Effector CD4-positive, alpha-beta T cell (primary cell): ENCODE measurements at places on chromosomes 4 and X.

DNA sequence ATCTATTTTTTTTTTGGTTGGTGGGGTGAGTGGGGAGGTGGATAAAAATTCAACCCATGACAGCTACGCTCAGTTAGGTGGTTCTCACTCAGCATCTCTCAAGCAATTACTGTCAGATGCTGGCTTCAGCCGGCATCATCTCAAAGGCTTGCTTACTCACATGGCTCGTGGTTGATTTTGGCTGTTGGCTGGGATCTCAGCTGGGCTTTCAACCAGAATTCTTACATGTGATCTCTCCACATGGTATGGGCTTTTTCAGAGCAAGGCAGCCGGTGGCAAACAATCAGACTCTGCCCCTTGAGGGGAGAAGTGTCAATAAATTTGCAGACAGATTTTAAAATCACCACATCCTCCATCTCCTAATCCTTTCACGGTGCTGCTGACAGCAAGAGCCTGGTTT lies 47.2 kb downstream of the SLC34A2 start:
- DNase-seq: no peak

GRCh38 chrX:69066021-69066757 lies 99.1 kb downstream of the PJA1 start:
- no peak for DNase-seq

DNA sequence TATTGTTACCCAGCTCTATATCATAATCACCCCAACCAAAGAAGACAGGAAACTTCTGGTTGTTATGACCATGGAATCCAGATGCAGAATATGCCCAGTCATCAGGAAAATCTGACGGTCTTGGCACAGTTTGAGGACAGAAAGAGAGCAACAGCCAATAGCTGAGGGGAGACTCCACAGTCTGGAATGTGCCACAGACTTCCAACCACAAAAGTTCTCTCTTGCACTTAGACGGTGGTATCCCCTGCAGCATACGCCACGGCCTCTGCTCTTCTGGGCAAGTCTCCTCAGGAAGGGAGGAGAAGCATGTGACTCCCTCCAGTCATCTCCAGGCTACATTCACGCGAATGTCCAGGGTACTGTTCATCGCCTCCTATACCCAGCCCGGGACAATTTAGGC lies 18.4 kb downstream of the ZNF827 start:
- no peak for DNase-seq

DNA sequence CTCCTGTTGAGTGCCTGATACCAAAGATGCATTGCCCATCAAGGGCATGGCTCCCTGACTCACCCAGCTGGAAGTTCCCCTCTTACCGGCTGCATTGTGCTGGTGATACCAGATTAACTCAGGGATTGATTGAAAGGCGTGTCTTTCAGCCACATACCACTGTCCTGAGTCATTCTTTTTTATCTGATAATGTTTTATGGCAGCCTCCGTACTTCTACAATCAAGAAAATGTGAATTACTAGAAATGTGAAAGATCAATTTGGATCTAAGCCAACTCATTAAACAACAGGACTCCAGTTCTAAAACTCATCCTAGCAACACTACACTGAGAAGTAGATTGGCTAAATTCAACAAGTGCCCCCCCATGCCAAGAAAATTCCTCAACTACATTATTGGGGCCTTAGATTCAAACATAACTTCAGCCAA lies 40.0 kb downstream of the TXK start:
- no peak for DNase-seq

DNA sequence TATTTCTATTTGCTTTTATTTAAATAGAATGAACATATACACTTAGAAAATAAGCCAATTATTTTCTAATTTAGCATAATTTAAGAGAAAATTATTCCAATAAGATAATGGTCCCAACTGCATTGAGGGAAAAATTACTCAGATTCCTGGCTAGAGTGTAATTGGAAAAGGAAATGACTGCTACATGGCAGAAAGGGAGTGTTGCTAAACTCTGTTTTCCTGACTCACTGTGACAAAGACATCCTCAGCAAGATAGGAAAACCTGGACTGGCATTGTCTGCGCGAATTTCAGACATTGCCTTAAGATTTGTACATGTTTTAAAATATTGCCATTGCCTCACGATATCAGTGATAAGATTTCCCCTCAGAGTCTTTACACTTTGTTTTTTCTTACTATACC lies 8.2 kb downstream of the TNIP3 start:
- no peak for DNase-seq

DNA sequence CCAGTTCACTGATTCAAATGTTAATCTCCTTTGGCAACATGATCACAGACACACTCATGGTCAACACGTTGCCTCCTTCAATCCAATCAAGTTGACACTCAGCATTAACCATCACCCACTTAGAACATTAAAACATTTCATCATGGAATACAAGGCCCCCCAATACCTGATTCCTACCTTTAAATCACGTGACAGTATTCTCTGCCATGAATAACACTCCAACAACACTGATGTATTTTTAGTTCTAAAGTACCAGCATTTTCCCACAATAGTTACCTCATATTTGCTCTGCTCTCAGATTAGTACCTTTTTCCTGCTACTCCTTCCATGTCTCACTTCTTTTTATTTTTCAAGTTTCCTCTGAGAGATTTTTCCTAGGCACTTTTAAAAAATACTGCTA lies 19.6 kb downstream of the IL13RA2 start:
- no peak for DNase-seq

GRCh38 chrX:23911126-23911835 lies 3.5 kb downstream of the CXorf58 start:
- DNase-seq: no peak

DNA sequence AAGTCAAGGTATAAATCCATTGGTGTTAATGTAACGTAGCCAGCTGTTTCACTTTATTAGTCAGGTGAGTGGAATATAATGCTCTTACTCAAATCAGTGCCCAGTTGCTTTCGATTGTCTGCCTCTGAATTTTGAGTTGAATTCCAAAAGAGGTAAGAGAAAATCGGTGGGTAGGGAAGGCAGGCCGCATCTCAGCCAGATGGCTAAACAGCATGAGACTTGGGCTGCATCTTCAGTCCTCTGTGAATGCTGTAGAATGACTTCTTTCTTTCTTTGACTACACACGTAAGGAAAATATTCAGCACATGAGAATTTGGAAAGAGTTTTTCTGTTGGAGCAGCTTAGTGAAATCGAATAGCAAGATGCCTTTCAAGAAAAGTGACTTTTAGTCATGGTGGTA lies 49.5 kb downstream of the TSPAN7 start:
- DNase-seq: no peak

- no peak for DNase-seq
Measured at GRCh38 chr4:27149541-27150212, 289.0 kb downstream of the STIM2 start.

- DNase-seq: no peak
Measured at GRCh38 chrX:18946611-18947010, 37.3 kb downstream of the PHKA2 start.

DNA sequence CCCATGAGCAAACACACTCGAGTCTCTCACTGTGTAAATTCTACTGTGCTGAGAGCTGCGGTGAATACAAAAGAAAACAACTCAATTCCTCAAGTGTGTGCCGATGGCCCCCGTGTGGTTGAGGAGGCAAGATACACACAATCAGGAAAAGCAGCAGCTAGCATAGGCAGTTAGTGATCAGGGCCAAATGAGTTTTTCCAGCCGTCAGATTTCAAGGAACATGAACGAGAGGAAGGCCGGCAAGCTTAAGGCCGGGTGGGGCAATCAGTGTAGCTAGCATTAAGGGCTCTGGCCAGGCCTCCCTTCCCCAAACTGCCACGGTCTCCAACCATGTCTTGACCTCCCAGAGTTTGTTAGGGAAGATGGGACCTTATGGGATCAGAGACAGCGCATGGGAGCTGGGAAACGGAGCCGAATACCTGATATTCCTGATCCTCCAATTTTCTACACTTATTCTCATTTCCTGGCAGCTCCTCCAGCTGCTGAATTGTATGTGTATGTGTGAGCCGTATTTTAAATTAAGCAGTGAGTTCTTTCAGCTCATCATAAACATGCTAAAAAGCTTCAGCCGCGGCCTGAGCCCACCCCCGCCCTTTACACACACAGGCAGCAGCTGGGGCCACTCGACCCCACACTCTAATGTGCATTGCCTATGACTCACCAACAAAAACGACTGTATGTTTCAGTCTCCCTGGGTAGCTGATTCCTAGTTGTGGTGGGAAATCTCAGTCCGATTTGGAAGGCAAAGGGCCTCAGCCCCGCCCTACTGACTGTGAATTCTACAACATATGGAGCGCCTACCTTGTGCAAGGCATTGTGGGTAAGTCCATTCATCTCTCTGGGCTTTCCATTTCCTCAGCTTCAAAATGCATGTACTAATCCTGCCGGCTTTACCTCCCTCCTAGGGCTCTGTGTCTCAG lies 59.9 kb downstream of the RTL9 start:
- DNase-seq: no peak
